ENCODE measurements at places on chromosomes 7 and 10.

GRCh38 chr7:154911862-154912455 is 91.0 kb downstream of the PAXIP1 start:
- DNase-seq: no peak

DNA sequence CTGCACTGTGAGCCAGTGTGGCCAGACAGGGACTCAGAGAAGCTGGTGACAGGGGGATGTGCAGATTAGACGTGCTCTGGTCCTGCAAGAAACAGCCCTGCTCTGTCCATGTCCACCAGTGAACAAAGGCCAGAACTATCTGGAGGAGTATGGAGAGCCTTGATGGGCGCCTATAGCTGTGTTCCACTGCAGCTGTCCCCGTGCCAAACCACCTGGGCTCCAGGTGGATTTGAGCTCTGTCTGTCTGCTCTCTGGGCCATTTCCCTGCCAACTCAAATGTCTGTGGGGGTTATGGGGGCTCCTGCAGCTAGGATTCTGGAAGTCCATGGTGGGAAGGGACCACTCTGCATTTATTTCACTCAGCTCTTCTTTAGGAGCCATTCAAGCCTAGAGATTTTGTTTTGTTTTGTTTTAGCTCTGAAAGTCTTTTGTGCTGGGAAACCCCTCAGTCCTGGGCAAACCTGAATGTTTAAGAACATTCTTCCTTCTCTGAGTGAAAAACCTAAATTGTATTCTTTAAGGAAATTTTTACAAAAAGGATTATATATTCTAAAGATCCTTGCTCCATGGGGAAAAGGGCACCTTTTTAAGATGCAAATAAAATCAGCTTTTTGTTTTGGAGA is 1039.5 kb upstream of the SORCS1 start:
- DNase-seq: no peak

GRCh38 chr7:135645296-135645904 is 16.9 kb upstream of the STMP1 start:
- peak; percentile 67 for DNase-seq

- DNase-seq: no peak
Measured at GRCh38 chr7:39946693-39947092, 3.4 kb upstream of the CDK13 start.

DNA sequence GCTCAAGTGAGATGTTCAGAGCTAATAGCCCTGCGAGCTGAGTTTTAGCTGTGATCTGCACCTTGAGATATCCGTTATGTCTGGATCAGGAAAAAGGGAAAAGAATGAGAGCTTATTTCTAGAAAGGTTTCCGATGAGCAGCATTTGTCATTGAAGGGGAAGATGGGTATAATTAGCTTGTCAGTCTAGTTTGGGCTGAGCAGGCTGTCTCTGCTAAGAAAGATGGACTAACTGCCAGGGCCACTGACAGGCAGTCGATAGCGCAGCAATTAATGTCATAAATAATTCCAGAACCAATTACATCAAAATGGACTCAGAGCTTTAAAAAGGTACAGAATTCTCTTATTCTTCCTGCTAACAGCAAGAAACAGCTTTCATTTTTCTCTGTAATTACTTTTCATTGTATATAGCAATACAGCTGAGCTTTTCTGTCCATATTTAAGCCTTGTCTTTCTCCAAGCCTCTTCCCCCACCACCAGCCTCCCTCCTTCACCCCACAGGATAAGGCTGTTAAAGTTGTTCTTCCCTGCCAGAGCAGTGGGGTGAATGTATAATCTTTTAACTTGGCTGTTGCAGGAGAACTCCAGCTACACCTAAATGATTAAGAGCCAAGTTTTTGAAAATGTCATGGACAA is 1006.5 kb downstream of the KCNMA1 start:
- DNase-seq: no peak

All from NCI-H526 (cell line).